CD4-positive, alpha-beta memory T cell (primary cell): ENCODE measurements at places on chromosomes 16 and 17. TPM values are rescaled to one million over a fixed set of nuclear protein-coding genes. Genes with fewer than 3 reads are reported as not detected.

- no peak overlapping the region for H3K4me3 ChIP-seq
- no peak overlapping the region for H3K27ac ChIP-seq
- no peaks in the 10 kb centered on the region for H3K27me3 ChIP-seq
- no peaks in the 10 kb centered on the region for H3K36me3 ChIP-seq
These were observed 171.0 kb downstream of the SLC39A11 start for GRCh38 chr17:72921347-72922054.

DNA sequence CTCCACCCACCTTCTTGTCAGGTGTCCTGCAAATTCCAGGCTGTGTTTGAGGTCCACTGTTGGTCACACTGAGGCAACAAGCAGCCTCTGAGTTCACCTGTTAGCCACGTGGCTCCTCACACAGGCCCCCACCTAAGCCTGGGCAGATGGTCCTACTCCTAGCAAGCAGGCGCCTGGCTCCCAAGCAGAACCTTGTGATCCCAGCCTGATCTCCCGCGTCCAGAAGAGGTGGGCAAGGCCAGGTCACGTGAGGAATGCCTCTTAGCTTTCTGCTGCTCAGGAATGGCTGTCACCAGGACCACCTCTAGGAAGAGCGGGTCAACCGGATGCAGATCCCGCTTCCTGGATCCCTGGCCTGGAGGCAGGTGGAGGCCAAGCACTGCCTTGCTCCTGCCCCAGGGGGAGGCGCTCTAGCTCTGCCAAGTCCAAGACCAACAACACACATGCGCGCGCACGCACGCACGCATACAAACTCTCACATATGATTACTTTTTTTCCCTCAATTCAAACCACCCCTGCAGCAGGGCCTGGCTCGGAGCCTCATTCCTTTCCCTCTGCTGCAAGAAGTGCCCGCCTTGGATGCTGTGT lies 9.5 kb downstream of the CYB561 start:
- H3K27ac ChIP-seq, result no peak overlapping the region
- peaks cover 12% of the 10 kb centered on the region for H3K36me3 ChIP-seq
- no peak for DNase-seq
- H3K4me3 ChIP-seq, result no peak overlapping the region

DNA sequence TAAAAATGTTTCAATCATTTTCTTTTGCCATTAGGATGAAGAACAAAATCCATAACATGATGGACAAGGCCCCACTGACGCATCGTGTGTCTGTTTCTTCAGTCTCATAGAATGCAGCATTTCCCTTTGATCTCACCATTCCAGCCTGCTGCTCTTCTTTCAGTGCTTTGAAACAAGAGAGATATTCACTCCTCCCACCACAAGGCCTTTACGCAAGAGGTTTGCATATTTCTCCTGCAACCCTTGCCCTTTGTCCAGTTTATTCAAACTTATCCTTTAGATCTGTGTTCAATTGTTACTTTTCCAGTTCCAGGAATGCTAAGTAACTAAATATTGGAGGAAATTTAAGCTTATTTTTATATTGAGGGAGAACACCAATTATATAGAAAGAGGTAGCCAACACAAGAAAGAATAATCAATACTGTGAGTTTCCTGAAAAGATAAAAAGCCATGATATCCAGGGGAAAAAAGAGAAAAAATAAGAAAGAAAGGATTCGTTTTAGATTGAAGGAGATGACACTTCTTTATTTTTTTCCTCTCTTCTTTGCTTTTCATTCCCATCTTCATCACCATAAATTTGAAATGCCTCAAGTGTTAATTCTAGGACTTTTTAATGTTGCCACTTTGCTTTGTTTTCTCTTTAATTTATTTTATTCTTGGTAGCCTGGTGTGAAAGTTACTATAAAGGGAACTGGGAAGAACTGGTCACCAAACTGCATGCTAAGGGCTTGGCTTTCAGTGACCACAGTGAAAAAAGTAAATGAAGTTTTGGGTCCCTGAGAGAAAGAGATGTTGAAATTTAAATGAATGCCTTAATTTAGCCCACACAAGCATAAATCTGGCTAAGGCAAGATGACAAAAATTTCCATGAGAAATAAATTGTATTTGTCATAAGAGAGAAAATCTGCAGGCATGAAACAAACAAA lies 102.1 kb downstream of the KIF2B start:
- H3K36me3 ChIP-seq, result no peaks in the 10 kb centered on the region
- H3K27me3 ChIP-seq, result no peaks in the 10 kb centered on the region
- DNase-seq, result no peak
- H3K4me1 ChIP-seq, result no peaks in the 10 kb centered on the region
- no peak overlapping the region for H3K4me3 ChIP-seq
- no peak overlapping the region for H3K27ac ChIP-seq

DNA sequence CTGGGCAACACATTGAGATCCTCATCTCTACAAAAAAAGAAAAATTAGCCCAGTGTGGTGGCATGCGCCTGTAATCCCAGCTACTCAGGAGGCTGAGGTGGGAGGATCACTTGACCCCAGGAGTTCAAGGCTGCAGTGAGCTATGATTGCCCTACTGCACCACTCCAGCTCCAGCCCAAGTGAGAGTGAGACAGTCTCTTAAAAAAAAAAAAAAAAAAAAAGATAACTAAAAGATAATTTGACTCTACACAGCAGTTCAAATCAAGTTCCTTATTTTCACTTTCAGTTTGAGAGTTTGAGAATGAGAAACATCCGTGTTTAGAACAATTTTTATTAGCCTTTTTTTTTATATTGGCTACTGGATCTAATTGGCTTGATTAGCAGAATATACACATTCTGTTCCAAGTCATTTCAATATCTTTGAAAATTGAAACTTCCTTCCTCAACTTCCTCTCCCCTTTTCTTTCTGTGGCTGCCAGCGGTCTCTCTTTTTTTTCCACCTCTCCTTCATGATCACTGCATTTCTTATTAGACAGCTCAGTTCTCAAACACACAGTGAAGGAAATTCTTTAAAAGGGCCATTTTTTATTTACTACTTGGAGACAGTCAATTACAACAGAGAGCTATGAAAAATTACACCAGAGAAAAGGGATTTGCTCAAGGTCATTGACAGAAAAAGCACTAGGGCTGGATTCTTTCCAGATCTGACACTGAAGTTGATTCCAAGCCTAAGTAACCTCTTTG lies 4.5 kb upstream of the ACSF2 start:
- H3K4me3 ChIP-seq, result no peak overlapping the region
- peak overlapping the region; percentile 46 for H3K27ac ChIP-seq
- H3K4me1 ChIP-seq, result peaks cover 25% of the 10 kb centered on the region
- H3K36me3 ChIP-seq, result no peaks in the 10 kb centered on the region

GRCh38 chr16:17801068-17801467 lies 330.3 kb upstream of the XYLT1 start:
- H3K36me3 ChIP-seq, result no peaks in the 10 kb centered on the region
- no peak overlapping the region for H3K27ac ChIP-seq
- DNase-seq, result no peak
- no peaks in the 10 kb centered on the region for H3K4me1 ChIP-seq

- H3K27me3 ChIP-seq, result no peaks in the 10 kb centered on the region
- H3K36me3 ChIP-seq, result no peaks in the 10 kb centered on the region
- no peak overlapping the region for H3K27ac ChIP-seq
- peaks cover 40% of the 10 kb centered on the region for H3K4me1 ChIP-seq
These were observed 9.7 kb downstream of the CDK5R1 start for GRCh38 chr17:32496395-32497073.

DNA sequence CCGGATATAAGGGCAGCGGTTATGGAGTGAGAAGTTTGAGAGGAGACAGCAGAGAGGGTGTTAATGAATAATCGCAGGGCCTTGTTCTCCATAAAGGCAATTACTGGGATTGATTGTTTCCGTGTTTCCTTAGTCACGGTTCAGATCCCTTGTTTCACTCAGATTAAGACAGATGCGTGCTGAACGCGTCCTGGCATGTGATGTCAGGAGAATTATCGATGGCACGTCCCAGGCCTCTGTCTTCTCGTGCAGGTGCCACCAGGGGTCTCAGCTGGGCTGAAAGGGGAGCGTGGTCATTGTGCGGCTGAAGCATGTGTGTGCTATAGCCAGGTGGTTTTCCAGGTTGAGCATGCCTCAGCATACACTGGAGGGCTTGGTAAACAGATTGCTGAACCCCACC lies 142.4 kb upstream of the NOL11 start:
- H3K4me3 ChIP-seq, result no peak overlapping the region
- no peaks in the 10 kb centered on the region for H3K4me1 ChIP-seq
- no peaks in the 10 kb centered on the region for H3K27me3 ChIP-seq
- H3K36me3 ChIP-seq, result peaks cover 11% of the 10 kb centered on the region
- no peak overlapping the region for H3K27ac ChIP-seq

DNA sequence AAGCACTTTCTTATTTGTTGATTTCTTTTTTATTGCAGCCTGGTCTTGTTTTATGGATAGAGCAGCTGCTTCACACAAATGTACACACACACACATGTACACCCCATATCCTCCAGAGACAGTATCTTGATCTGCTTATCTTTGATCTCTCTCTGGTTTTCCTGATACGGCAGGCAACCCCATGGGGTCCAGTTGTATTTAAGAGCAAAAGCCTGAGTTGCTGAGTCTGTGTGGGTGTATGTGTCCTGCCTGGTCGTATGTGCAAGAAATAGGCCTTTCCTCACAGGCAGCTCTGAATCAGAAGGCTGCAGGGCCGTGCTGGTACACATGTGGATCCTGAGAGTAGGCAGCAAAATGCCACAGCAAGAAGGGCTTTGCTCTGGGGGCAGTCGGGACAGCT lies 14.6 kb upstream of the LGALS9 start:
- peaks cover 20% of the 10 kb centered on the region for H3K4me1 ChIP-seq
- H3K27me3 ChIP-seq, result no peaks in the 10 kb centered on the region
- peaks cover 9% of the 10 kb centered on the region for H3K36me3 ChIP-seq
- no peak for DNase-seq

GRCh38 chr16:73171380-73171779 lies 123.5 kb upstream of the ZFHX3 start:
- H3K4me3 ChIP-seq, result no peak overlapping the region
- H3K27me3 ChIP-seq, result no peaks in the 10 kb centered on the region
- H3K36me3 ChIP-seq, result no peaks in the 10 kb centered on the region
- H3K27ac ChIP-seq, result no peak overlapping the region

GRCh38 chr17:10993126-10993525 lies 155.2 kb upstream of the PIRT start:
- H3K27ac ChIP-seq, result no peak overlapping the region
- H3K27me3 ChIP-seq, result no peaks in the 10 kb centered on the region
- H3K4me3 ChIP-seq, result no peak overlapping the region
- no peaks in the 10 kb centered on the region for H3K36me3 ChIP-seq

DNA sequence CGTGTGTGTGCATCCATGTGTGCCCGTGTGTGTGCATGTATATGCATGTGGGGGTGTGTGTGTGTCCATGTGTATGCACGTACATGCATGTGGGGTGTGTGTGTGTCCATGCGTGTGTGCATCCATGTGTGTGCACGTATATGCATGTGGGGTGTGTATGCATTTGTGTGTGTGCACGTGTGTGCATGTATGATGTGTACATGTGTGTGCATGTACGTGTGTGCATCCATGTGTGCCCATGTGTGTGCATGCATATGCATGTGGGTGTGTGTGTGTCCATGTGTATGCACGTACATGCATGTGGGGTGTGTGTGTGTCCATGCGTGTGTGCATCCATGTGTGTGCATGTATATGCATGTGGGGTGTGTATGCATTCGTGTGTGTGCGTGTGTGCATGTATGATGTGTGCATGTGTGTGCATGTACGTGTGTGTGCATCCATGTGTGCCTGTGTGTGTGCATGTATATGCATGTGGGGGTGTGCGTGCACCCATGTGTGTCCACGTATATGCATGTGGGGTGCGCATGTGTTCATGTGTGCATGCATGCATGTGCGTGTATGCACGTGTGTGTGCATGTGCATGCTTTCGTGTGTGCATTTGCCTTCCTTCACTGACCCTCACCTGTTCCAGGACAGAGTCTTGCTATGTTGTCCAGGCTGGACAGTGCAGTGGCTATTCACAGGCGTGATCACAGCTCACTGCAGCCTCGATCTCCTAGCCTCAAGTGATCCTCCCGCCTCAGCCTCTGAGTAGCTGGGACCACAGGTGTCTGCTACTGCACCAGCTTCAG lies 129.6 kb upstream of the TNRC6C start:
- H3K27me3 ChIP-seq, result no peaks in the 10 kb centered on the region
- H3K27ac ChIP-seq, result no peak overlapping the region
- H3K4me3 ChIP-seq, result no peak overlapping the region
- no peak for DNase-seq

- no peak overlapping the region for H3K27ac ChIP-seq
- H3K27me3 ChIP-seq, result no peaks in the 10 kb centered on the region
- H3K36me3 ChIP-seq, result peaks cover 11% of the 10 kb centered on the region
- H3K4me3 ChIP-seq, result no peak overlapping the region
- H3K4me1 ChIP-seq, result peaks cover 28% of the 10 kb centered on the region
These were observed 1.3 kb upstream of the NOL11 start for GRCh38 chr17:67716405-67716798.

GRCh38 chr16:66471264-66471663 lies 44.2 kb downstream of the BEAN1 start:
- no peak overlapping the region for H3K4me3 ChIP-seq
- peaks cover 4% of the 10 kb centered on the region for H3K27me3 ChIP-seq
- DNase-seq, result no peak
- H3K36me3 ChIP-seq, result no peaks in the 10 kb centered on the region

GRCh38 chr17:49063652-49064051 lies 66.5 kb downstream of the IGF2BP1 start:
- H3K27me3 ChIP-seq, result no peaks in the 10 kb centered on the region
- no peak overlapping the region for H3K27ac ChIP-seq
- no peaks in the 10 kb centered on the region for H3K4me1 ChIP-seq
- DNase-seq, result no peak

DNA sequence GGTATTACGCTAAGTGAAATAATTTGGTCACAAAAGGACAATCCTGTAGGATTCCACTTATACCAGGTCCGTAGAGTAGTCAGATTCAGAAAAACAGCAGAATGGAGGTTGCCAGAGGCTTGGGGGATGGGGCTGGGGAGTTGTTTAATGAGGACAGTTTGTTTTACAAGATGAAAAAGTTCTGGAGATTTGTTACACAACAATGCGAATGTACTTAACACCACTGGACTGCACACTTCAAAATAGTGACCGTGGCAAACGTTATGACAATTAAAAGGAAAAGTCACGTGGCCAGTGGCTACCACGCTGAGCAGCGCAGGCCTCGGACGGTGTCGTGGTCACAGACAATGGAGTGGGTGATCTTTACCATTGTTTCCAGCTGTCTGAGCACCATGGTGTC lies 338.1 kb downstream of the SEC14L1 start:
- DNase-seq, result no peak
- no peak overlapping the region for H3K27ac ChIP-seq
- no peaks in the 10 kb centered on the region for H3K27me3 ChIP-seq
- peaks cover 49% of the 10 kb centered on the region for H3K36me3 ChIP-seq
- no peak overlapping the region for H3K4me3 ChIP-seq

- no peak overlapping the region for H3K4me3 ChIP-seq
- peaks cover 19% of the 10 kb centered on the region for H3K4me1 ChIP-seq
- H3K36me3 ChIP-seq, result peaks cover 9% of the 10 kb centered on the region
These were observed 1.7 kb downstream of the RASD1 start for GRCh38 chr17:17494499-17494869.

- peak overlapping the region; percentile 85 for H3K4me3 ChIP-seq
- peak; percentile 72 for DNase-seq
- peak overlapping the region; percentile 100 for H3K27ac ChIP-seq
- peaks cover 42% of the 10 kb centered on the region for H3K4me1 ChIP-seq
- peaks cover 36% of the 10 kb centered on the region for H3K36me3 ChIP-seq
These were observed 527 bp downstream of the EIF5A start for GRCh38 chr17:7307686-7308624.

The TMEM186 gene
- 20.0 TPM for polyA plus RNA-seq

The DRC3 gene
- not detected for polyA plus RNA-seq

The ZNF597 gene
- 1.9 TPM for polyA plus RNA-seq

The CMTM2 gene
- not detected for polyA plus RNA-seq

The CA7 gene
- not detected for polyA plus RNA-seq

The KRTAP1-1 gene
- not detected for polyA plus RNA-seq

The RNF227 gene
- 2.3 TPM for polyA plus RNA-seq

The TGFB1I1 gene
- not detected for polyA plus RNA-seq

The PPP1R27 gene
- polyA plus RNA-seq, result not detected
